ENCODE measurements at places on chromosomes 12 and 14. TPM values are rescaled to one million over a fixed set of nuclear protein-coding genes. Genes with fewer than 3 reads are reported as not detected.

The KERA gene
- not detected for total RNA-seq

The EXOC3L4 gene
- not detected for total RNA-seq

The RIN3 gene
- 31.5 TPM for total RNA-seq

The MANSC4 gene
- total RNA-seq = not detected

The DLGAP5 gene
- total RNA-seq = 89.7 TPM

The DNAJC22 gene
- total RNA-seq = not detected

The DACT1 gene
- total RNA-seq = 0.93 TPM

The GZMB gene
- total RNA-seq = 685 TPM

The SMIM41 gene
- not detected for total RNA-seq

The HAL gene
- 0.18 TPM for total RNA-seq

The TAS2R30 gene
- total RNA-seq = 1.7 TPM

The NFATC4 gene
- not detected for total RNA-seq

The C14orf180 gene
- not detected for total RNA-seq

The NKX2-1 gene
- not detected for total RNA-seq

The LTB4R gene
- 36.1 TPM for total RNA-seq

The RNF212B gene
- total RNA-seq = not detected

The C12orf54 gene
- not detected for total RNA-seq

The PDE3A gene
- not detected for total RNA-seq

The OSGEP gene
- 35.8 TPM for total RNA-seq

The HSPA2 gene
- 7.1 TPM for total RNA-seq

The KCNA5 gene
- not detected for total RNA-seq

The KRT74 gene
- not detected for total RNA-seq

The EPYC gene
- total RNA-seq = not detected

The ADCY6 gene
- 0.05 TPM for total RNA-seq

The TULP3 gene
- 8.4 TPM for total RNA-seq

The TSHR gene
- total RNA-seq = 1.6 TPM

Data from activated CD4-positive, alpha-beta memory T cell treated with anti-CD3 and anti-CD28 coated beads, Interleukin-2, amount 10 ng/mL, durations not matched to agents 7 days and 5 days (primary cell).